ENCODE measurements at places on chromosomes 4 and X.

DNA sequence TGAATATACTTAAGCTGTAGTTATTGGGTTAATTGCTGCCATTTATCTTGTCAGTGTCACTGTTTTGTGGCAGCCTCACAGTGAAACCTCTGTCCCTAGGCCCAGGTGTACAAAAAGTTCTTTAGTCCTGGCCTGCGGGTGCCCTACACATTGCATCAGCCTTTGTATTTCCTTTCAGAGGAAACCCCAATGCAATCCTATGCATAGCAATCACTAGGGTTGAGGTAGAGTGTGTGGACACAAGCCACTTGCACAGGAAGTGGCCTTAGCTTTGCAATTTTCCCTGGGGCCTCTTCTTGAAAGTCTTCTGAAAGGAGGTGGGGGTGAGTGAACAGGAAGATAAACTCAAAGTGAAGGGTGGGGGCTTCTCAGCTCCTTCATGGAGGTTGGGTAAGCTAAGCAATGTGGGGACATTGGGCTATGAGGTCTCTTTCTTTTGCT lies 27.8 kb downstream of the VSIG4 start:
- DNase-seq: no peak

GRCh38 chrX:17994429-17994828 lies 133.3 kb upstream of the RAI2 start:
- DNase-seq: no peak

GRCh38 chr4:82785611-82786400 lies 12.8 kb downstream of the SCD5 start:
- DNase-seq: no peak

DNA sequence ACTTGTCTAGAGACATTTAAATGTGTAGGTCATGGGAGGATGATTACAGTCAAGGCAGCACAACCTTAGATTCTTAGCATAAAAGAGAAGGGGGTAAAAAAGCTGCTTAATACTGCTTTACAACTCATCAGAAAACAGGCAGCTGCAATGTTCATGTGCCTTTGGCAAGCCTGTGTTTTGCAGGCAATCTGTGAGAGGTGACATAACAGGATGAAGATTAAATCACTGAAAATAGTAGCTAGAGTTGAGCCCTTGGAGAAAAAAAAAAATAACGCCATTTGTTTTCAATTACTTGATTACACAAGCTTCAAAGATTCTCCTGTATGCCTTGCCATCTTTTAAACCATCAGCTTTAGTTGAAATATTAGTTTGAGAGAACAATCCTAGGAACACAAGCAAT lies 847.6 kb upstream of the LCORL start:
- no peak for DNase-seq

DNA sequence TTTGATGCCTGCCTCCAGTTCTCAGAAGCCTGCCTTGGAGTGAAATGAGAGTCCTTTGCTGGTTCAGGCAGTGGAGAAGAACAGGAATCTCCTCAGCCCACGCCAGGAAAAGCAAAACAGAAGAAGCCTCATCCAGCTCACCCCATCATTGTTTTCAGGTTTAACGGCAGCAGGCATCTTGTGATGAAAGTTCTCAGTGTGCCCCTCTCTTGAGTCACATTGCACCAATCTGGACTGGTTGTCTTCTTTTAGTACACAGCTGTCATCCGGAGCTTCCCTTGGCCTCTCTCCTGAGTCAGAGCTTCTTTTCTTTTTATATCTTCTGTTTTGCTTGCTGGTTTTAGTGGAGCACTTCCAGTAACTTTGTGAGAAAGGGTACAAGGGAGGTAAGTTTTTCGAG lies 50.9 kb downstream of the TSPAN7 start:
- DNase-seq: no peak

DNA sequence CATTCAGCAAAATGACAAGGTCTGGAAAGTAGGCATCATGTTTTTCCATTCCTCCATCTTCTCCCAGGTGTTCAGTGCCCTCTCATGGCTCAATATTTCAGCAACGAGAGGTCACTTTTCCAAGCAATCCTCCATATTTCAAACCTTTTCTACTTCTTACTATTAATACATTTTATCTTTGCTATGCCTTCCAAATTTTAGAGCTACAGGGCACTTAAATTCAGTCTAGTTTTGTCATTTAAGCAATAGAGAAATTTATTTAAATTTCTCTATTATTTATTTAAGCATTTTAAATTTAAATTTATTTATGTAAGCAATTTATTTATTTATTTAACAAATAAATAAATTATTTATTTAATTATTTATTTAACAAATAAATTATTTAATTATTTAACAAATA lies 305.1 kb upstream of the ANXA10 start:
- DNase-seq: no peak

DNA sequence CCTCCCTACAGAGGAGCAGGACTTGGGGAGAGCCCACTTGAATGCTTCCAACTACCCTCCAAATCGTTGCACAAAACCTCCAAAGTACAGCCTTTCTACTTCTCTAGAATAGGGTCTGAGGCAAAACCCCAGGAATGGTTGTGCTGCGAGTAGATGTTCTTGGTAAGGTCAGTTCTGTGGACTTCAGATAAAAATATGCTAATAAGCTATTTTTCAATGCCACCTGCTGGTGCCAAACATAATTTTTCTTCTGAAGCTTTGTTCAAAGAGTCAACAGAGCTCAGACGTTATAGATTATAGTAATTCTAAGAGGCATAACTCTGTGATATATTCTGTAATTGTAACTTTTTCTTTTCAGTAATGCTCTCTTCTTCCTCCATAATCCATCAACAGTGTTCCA lies 425.7 kb downstream of the GPAT3 start:
- DNase-seq: no peak

DNA sequence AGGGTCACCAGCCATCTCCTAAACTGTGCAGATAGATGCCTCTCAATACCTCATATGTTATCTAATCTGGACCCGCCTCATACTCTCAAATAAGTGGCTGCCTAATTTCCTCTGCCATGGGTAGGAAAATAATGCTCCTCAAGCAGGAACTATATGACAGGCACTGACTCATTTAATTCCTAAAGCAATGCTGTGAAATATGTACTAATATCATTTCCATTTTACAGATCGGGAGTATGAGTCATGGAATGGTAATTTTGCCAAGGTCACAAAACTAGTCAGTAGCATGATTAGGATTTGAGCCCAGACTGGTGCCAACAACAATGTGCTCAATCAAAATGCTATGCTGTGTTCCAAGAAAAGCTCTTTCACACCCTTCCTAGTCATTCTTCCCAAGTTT lies 3.0 kb upstream of the NXT2 start:
- no peak for DNase-seq

GRCh38 chr4:90950385-90950841 lies 823.2 kb downstream of the CCSER1 start:
- DNase-seq: no peak

GRCh38 chr4:76748649-76749048 lies 149.3 kb downstream of the SOWAHB start:
- DNase-seq: no peak

GRCh38 chr4:177023951-177024350 lies 231.2 kb upstream of the VEGFC start:
- DNase-seq: no peak

DNA sequence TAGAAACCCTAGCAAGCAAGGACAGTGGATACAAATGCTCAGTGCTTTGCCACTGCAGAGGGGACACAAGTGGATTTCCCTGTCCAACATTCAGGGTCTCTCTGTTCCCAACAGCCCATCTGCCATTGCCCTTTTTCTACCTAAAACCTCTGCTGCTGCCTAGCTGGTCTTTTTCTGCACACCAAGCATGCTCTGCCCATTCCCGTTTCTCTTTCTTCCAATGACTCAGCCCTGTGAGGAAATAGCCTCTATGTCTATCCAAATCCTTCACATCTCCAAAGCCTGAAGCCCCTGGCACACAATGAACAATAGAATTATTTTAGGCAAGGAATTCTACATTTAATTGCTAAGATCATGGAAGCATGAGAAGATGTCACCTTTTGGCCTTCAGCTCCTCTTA lies 5.7 kb upstream of the AMELX start:
- DNase-seq: no peak

DNA sequence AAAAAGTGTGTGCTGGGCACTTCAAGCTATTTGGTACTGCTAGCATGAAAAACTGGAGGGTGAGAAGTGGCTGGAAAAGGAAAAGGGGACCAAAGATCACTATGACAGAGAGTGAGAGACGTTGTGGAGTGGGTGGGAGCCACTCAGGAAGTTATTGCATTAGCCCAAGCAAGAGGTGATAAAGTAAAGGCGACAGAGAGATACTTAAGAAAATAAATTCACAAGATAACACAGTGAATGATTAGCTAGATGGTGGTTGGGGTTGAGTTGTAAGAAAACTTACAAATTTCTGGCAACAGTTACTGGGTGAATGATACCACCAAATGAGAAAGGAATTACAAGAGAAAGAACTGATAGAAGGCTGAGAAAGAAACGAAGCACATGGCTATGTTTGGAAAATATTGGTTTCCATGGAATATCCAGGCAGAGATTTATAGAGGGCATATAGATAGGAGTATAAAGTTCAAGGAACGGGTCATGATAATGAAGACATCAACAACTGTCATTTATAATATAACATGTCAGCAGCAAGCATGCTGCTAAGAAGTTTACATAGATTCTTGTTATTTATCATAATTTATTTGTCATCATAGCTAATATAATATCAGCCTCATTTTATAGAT lies 60.7 kb downstream of the CASK start:
- no peak for DNase-seq

- DNase-seq: no peak
Observed at GRCh38 chr4:3715061-3715854, 50.9 kb upstream of the ADRA2C start.

DNA sequence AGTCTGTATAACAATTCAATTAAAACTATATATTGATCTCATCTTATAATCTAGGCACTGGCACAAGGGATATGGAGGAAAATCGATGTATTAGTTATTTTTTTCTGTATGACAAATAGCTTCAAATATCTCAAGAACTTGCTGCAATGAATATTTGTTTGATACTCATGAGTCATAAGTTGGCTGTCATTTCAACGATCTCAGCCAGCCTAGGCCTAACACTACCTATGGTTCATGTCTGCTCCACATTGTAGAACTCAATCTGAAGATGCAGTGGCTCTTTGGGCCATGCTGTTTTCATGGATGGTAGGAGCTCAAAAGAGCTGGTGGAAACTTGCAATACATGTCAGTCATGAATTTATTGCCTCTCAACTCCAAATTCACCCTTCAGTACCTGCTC lies 44.7 kb downstream of the MAGEB17 start:
- no peak for DNase-seq

GRCh38 chr4:153652051-153652784 lies 31.9 kb upstream of the TLR2 start:
- no peak for DNase-seq

GRCh38 chr4:139229534-139230039 lies 50.4 kb downstream of the MGARP start:
- no peak for DNase-seq

- DNase-seq: no peak
Observed at GRCh38 chr4:48594180-48594579, 104.1 kb downstream of the ZAR1 start.

DNA sequence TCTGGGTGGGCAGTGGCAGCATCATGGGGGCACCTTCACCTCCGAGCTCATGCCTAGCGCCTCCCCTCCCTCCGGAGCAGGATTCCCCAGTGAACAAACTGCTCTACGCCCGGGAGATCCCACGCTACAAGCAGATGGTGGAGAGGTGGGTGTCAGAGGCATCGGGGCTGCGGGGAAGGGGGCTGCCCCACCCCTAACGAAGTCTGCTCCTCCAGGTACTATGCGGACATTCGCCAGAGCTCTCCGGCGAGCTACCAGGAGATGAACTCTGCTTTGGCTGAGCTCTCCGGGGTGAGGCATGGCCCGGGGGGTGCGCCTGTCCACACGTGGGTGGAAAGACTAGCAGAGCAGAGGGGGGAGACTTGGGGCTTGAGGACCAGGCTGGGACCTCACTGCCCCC lies 2.7 kb upstream of the SRPK3 start:
- no peak for DNase-seq

DNA sequence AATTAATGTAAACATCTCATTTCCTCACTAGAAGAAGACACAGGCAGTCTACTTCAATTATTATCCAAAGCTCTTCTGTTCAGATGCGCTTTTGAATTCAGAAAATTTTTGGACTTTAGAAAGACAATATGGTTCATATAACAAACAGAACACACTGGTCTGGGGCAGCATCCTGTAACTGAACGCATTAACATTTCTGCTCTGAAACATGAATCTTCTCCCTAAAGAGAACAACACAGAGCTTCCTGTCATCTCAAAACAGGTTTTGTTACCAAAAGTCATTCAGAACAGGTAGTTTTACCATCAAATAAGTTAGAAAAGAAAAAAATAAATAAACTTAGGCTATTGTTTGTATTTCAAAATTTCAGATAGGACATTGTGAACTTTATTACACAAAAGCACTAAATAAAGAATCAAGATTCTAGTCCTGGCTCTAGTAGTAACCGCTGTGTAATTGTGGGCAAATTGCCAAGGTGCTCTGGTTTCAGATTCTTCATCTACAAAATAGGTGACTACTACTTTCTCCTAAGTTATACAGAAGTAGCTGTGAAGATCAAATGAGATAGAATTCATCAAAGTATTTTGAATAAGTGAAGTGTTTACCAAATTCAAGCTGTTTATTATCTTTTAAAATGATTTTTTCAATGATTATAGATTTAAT lies 252.3 kb upstream of the RASGEF1B start:
- no peak for DNase-seq

DNA sequence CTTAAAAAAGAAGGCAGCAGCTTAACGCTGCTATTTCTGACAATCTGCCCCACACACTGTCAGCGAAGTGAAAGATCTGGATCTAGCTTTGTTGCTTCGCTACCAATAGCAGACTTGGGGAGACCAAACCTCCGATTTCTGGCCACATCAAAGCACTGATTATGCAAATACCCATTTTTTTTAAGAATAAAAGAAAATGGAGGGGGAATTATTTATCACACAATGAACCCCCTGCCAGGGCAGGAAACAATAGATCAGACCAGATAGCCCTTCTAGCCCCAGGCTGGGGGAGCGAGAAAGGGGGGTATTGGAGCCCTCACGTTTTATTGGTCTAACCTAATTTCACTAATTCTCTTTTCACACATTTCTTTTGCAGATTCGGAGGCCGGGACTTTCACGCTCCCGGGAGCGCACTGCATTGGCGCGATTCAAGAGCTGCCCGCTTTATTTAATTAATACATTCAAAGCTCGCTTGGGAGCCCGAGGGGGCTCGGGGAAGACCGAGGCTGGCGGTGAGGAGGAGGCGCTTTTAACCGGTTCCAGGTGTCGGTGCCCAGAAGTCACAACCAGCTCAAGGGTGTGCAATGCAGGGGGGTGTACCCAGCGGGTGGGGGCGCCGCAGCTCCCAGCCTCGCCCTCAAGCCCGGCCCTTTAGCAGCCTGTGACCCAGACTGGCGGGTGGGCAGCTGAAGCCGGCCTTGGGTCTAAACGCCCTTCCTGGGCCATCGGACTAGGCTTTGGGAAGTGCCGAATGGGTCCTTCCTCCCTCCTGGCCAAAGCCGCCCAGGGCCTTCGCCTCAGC lies 5.5 kb downstream of the NEUROG2 start:
- DNase-seq: no peak

DNA sequence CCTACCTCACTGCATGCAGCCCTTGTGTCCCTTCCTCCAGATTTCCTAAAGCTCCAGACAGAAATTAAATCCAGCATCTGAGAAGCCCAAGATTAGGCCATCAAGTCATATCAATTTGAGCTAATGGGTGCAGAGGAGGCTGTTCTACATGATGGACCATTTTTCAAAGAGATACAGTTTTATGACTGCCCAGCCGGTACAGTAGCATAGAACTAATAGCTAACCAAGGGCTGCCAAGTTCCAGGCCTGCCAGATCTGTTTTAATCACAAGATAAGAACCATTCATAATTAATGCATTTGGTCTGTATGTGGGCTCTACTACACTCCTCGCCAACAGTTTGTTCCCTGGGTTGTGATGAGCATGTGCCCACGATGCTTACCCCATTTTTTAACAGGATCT lies 73.9 kb upstream of the PLAC1 start:
- DNase-seq: no peak

GRCh38 chrX:53422861-53423306 lies at the start of gene RIBC1:
Gene RIBC1 (plus strand): TSS chrX:53422873. CDS start chrX:53426277, 3,404 bp downstream.
- DNase-seq: no peak

Data from stimulated activated CD8-positive, alpha-beta memory T cell treated with anti-CD3 and anti-CD28 coated beads, Interleukin-7, amount 100 ng/mL, for 1 hour (primary cell).